ENCODE measurements at places on chromosomes 1 and 21. TPM values are rescaled to one million over a fixed set of nuclear protein-coding genes. Genes with fewer than 3 reads are reported as not detected.

The GJA9 gene
- polyA plus RNA-seq: 0.34 TPM

The SYDE2 gene
- 4.9 TPM for polyA plus RNA-seq

The CFAP141 gene
- polyA plus RNA-seq: not detected

GRCh38 chr1:168419736-168420135, 124.1 kb downstream of the XCL2 start:
- no peaks in the 10 kb centered on the region for H3K36me3 ChIP-seq
- no peak for DNase-seq
- H3K27me3 ChIP-seq: no peaks in the 10 kb centered on the region
- H3K27ac ChIP-seq: peak overlapping the region; percentile 70
- H3K4me1 ChIP-seq: no peaks in the 10 kb centered on the region

DNA sequence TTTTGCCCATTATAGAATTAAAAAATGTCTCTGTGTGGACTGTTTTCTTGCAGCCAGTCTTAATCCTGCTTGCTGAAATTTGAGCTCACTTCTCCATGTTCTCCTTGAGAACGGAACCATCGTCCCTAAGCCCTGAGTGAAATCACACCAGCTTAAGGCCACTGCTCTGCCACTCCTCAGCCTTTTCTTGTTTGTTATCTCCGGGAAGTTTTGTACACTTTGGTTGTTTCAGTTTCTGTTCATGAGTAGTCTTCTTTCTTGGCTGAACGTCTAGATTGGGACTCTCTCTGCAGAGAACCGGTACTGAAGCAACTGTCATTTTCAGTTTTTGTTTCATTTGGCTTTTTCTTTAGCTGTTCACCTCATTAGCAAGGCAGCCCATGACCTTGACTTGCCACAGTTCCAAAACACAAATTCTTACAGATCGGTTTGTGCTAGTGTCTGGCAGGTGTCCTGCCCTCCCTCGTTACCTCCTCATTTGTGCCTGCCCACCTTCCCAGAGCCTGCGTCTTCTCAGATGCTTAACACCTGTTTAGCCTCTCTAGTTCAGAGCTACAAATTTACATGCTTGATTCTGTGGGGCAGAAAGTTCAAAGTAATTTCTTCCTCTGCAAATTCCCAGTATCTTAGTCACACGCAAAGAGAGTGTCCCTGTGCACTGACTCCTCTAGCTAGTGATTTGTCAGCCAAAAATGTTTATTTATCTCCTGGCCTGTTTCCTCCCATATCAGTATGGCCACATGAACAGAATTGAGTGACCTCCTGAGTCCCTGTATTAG, 12.4 kb downstream of the PSEN2 start:
- no peaks in the 10 kb centered on the region for H3K4me1 ChIP-seq
- no peaks in the 10 kb centered on the region for H3K27me3 ChIP-seq
- DNase-seq: peak; percentile 27

GRCh38 chr1:235710687-235711086, 61.1 kb upstream of the GNG4 start:
- H3K27me3 ChIP-seq: no peaks in the 10 kb centered on the region
- H3K27ac ChIP-seq: no peak overlapping the region
- no peaks in the 10 kb centered on the region for H3K4me1 ChIP-seq
- H3K36me3 ChIP-seq: no peaks in the 10 kb centered on the region
- DNase-seq: no peak

- no peaks in the 10 kb centered on the region for H3K27me3 ChIP-seq
- DNase-seq: no peak
- no peak overlapping the region for H3K4me3 ChIP-seq
Measured at GRCh38 chr1:217812175-217812574, 181.0 kb downstream of the SPATA17 start.

- H3K36me3 ChIP-seq: no peaks in the 10 kb centered on the region
- H3K4me1 ChIP-seq: peaks cover 19% of the 10 kb centered on the region
- H3K27me3 ChIP-seq: no peaks in the 10 kb centered on the region
- H3K27ac ChIP-seq: no peak overlapping the region
Measured at GRCh38 chr1:18927654-18928272, 25.4 kb upstream of the ALDH4A1 start.
